K562 (cell line): ENCODE measurements at places on chromosomes 5 and 9. TPM values are rescaled to one million over a fixed set of nuclear protein-coding genes. Genes with fewer than 3 reads are reported as not detected.

NR2F1-AS1 gene
- not detected in 2 replicates for total RNA-seq

TAF11L5 gene
- total RNA-seq: 0.53 TPM in 1 of 2 replicates, not detected in the other

OR1J4 gene
- not detected in 2 replicates for total RNA-seq

FRMPD1 gene
- not detected in 2 replicates for total RNA-seq

HACD4 gene
- total RNA-seq: 0.02 TPM in 2 replicates

PCDHGA5 gene
- total RNA-seq: 0.13 and 0.18 TPM in 2 replicates

C5orf63 gene
- 5.5 and 6.6 TPM in 2 replicates for total RNA-seq

PCDHB2 gene
- 0.20 TPM in 1 of 2 replicates, not detected in the other for total RNA-seq

PFN3 gene
- total RNA-seq: not detected in 2 replicates

ARHGEF39 gene
- 15.1 and 16.1 TPM in 2 replicates for total RNA-seq

PRKACG gene
- total RNA-seq: not detected in 2 replicates

STKLD1 gene
- 0.20 and 0.33 TPM in 2 replicates for total RNA-seq

EIF4E1B gene
- not detected in 2 replicates for total RNA-seq

PCDHB5 gene
- total RNA-seq: not detected in 2 replicates

ARRDC1 gene
- 32.2 and 32.5 TPM in 2 replicates for total RNA-seq
